ENCODE measurements at places on chromosomes 6 and 20.

GRCh38 chr6:55918639-55919038, 43.2 kb upstream of the BMP5 start:
- no peak for DNase-seq

DNA sequence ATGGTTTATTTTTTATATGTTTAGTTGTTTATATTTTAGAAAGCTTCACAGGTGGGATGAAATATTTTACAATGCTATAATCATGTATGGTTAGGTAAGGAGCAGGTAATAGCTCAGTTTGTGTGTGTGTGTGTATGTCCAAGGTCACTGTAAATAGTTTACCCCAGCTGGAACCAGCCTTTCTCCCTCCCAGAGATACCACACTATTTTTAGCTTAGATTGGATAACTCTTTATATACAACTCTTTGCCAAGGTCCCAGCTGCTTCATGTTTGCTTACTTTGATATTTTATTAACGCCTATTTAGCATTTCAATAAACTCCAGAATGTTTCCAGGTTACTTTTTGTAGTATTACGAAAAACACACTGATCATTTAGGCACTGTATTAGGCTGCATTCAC, 1.8 kb upstream of the PEX7 start:
- no peak for DNase-seq

GRCh38 chr20:63536997-63537524, at the start of gene PTK6:
Gene PTK6, minus strand, starts transcription at chr20:63537376. Its CDS starts 62 bp downstream, at chr20:63537314.
- DNase-seq, result no peak

- DNase-seq, result no peak
Observed at GRCh38 chr6:148044261-148044751, 298.3 kb upstream of the SASH1 start.

DNA sequence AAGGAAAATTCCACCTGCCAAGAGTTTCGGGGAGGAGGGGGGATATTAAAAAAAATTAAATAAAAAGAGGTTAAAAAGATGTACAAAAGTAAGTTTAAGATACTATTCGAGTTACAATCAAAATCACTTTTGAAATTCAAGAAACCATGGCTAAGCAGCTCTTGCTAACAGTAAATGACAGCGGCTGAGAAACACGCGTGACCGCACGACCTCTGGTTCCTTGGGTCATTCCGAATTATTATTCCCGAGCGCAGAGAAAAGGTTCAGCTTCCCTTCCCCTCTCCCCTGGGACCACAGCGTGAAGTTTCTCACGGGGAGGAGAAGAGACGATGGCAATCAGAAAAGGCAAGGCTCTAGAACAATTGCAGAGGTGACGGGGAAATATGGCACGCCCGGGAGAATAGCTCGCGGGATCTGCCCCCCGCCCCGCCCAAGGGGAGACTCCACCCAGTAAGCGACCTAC, 496 bp downstream of the TMEM242 start:
- DNase-seq, result peak; percentile 91

DNA sequence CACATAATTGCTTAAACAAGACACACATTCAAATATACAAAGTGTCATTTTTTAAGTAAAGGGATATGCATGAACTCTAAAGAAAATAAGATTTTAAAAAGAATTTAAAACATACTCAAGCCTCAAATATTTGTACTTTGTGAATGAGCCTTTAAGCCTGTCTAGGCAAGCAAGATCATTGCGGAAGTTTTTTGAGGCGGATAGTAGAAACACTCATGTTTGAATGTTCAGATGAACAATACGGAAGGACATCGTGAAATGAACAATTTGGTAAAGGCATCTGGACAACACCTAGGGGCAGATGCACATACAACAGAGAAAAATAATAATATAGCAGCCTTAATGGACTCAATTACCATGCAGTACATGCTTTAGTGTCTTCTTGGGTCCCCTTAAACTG, 928.9 kb downstream of the TFAP2A start:
- DNase-seq, result no peak

DNA sequence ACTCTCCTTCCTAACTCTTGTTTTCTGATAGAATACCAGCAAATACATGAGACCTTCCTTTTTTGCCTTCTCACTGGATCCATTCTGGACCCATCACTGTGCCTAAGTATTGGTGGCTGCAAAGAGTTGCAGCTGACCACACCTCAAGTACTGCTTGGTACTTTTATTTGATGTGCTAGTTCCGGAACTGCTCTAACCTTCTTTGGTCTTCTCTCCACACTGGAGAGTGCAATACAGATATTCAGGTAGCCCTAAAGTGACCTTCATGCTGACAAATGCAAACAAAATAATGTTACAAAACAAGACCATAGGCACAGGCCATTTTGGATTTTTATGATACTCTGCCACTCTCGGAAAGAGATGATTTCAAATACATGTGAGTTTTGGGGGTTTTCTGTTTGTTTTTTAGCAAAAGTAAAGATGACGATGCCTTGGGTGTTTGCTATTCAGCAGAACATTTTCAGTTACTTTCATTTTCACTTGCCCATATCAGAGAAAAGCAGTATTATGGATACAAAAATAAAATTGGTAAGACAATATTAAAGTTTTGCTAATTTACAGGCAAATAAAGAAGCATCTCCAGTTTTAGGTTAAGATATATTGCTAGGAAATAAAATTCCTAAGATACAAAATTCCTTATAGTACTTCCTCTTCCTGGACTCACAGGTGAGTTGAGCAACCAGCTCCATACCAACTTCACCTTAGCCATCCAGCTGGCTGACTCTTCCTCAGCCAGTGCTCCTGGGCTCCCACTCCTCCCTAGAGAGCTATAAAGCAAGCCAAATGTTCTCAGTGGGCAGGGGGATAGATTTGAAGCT, 42.0 kb downstream of the PTPRK start:
- no peak for DNase-seq

DNA sequence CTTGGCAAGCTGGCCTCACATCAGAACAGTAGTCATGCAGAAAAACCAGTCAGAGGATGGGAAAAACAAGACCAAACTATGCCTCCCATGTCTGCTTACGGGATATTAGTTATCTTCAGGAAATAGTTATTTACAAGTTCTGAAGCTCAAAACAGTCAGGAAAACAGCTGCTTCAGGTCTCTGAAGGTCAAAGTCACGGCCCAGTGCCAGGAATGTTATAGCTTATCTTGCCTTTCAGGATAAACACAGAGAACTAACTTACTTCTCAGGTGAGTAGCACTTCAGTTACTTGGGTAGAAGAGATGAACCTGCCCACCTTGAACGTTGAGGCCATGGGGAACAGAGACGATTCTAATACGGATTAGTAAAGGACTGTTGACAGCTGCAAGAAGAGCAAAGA, 310.7 kb downstream of the KIF16B start:
- DNase-seq, result no peak

DNA sequence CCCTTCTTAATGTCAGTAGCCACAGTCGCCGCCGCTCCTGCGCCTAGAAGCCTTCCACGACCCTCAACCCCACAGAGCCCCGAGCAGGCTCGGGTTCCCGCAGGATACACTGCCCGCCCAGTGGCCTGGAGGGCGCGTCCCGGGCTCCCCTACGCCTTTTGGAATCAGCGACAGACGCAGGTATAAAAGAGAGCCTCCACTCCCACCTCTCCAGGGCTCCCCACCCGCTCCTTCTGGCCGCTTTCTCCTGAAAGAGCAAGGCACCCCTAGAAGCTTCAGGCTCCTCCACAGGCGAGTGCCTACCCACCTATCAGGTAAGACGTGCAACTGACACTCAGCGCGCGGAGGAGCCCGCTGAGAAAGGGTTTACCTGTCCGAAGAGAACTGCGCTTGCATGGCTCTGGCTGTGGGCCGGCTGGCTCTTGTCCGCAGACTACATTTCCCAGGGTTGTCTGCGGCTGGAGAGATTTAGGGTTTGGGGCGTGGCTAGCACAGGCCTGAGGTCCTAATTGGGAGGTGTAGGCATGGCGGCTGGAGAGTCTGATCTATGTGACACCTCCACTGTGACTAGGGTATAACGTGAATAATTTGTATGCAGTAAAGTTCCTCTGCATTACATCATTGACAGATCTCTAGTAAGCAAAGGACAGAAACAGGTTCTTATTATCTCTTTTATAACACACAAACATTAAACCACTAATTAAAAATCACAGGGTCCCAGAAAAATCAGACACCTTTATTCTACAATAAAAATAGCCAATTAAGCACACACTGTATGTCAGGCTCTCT, 13.5 kb upstream of the ZNF391 start:
- DNase-seq, result no peak

DNA sequence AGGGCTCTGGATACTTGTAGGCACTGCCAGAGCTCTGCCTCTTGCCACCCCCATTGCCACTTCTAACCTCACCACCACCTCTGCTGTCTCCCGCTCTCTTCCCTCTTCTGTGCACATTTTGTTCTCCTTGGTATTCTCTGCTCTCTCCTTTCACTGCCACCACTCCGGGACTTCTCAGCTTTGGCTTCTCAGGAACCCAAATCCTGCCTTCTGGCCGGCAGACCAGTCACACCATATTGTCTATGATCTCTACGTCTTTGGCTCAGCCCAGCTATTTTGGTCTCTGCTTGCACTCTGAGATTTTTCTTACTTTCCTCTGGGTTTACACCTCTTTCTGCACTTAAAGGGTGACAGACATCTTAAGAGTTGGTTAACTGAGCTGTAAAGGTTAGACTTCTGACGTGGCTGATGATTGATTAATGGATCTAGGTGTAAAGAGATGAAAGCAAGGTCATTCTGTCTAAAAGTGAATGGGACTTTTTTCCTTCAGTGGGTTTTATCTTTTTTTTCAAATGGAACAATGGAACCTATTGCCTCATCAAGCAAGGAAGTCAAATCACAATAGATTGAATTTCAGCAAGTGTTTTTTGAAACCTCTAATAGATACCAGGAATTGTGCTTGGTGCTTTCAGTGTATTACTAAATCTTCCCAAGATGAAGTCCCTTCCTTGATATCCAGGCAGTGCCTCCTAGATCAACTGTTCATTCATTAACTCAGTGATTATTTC, 13.8 kb downstream of the MMP24 start:
- DNase-seq, result no peak

DNA sequence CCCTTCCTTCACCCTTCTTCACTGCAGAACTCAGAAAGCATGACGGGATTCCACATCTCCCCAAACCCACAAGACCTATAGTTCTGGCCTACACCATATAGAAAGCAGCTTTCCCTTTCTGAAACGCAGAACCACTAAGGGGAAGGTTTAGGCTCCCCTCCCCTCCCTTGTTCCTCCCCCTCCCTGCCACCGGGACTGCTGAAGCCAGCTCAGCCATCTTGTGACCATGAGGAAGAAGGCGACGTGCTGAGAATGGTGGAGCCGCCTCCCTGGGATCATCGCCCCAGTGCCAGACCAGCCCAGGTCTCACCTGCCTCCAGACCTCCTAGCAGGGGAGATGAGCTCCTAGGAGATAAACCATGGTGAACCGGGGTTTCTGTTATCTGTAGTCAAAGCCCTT, 19.6 kb downstream of the SERPINB6 start:
- DNase-seq, result no peak

DNA sequence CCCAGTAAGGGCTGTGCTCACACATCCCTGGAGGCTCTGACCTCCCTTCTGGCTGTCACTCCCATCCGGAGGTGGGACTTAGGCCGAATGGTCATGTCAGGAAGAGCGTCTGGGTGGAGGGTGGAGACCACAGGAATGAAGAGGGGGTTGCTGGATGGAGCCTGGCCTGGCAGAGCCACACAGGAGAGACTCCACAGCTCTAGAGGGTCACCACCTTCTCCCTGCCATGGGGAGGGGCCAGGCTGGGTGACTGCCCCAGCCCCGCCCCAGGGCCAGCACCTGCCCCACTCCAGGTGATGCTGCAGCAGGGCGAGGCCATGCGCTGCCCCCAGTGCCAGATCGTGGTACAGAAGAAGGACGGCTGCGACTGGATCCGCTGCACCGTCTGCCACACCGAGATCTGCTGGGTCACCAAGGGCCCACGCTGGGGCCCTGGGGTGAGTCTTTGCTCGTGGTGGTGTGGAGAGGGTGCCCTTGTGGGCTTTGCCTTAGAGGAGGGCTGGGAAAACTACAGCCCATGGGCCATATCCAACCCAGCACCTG, 20.6 kb downstream of the RBCK1 start:
- no peak for DNase-seq

GRCh38 chr6:170043150-170043819, 247.6 kb downstream of the DLL1 start:
- DNase-seq, result no peak

DNA sequence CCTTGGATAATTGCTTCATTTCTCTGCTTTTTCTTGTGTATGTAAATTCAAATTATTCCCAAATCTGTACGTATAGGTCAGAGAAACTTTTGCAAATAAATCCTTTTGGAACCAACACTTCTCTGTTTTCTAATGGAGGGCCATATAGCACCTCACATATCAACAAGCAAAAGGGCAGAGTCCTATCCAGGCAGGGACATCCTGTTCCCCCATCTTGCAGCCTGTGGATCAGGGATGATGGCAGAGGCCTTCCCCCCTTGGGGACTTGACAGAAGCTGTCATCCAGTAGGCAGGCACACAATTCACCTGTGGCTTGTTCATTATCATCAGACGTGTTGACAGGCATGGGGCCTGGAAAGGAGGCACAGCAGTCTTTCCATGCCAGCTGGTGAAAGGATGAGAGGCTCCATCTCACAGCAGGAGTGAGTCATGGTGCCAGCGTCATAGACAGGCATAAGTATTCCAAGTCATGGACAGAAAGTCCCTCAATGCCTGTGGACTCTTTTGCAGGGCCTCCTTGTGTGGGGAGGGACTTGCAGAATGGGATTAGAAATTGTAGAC, 31.8 kb upstream of the PLEKHG1 start:
- DNase-seq, result no peak

DNA sequence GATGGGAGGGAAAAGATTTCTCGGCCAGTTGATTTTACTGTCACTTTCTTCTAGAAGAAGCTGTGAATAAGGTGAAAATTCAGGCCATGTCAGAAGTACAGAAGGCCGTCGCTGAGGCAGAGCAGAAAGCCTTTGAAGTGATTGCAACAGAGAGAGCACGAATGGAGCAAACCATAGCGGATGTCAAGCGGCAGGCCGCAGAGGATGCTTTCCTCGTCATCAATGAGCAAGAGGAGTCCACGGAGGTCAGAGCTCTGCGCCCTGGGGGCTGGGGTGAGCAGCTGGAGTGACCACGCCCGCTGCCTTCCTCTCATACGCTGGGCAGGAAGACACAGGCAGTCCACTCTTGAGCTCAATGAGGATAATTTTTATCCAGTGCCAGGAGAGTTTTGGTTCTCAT, 21.8 kb upstream of the C20orf144 start:
- DNase-seq, result no peak

- no peak for DNase-seq
Observed at GRCh38 chr6:155519176-155519738, 63.6 kb upstream of the NOX3 start.

GRCh38 chr20:37542281-37542680, 14.6 kb upstream of the BLCAP start:
- DNase-seq, result no peak

DNA sequence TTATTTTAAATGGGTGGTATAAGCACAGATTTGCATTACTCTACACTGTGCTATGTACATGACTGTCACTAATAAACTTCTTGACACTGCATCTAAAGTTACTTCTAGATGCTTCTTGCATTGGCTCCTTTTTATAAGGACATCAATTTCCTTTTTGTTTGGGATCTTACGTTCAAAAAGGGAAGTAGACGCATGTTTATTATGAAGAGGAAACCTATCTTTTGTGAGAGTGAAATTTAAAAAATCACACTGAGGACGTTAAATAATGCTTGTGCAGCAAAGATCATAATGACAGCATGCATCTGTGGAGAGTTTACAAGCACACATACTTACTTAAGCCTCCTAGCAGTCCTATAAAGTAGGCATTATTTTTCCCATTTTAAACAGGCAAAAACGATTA, 479.5 kb downstream of the CD83 start:
- no peak for DNase-seq

- no peak for DNase-seq
Observed at GRCh38 chr6:138377844-138378243, at the start of gene SMIM28. Gene SMIM28, plus strand, starts transcription at chr6:138377905. Its CDS starts 168 bp downstream, at chr6:138378073.

Data from NAMALWA (cell line).